ENCODE measurements at places on chromosomes 6 and 20.

DNA sequence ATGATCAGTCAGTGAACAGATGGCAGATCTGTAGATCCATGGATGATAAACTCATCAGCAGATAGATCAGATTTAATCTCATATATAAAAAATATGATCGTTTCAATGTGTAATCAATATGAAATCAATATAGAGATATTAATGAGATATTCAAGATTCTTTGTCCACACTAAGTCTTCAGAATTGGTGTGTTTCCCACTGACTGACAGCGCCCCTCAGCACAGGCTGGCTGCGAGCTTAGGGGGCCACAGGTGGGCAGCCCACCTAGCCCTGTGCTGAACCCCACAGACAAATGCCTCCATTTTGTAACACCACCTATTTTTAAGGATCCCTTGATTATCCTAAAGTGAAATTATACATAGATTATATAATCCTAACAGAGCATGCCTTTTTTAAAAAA lies 32.3 kb downstream of the FRMD1 start:
- no peak for DNase-seq

- DNase-seq = no peak
These were observed 9.9 kb downstream of the MAFB start for GRCh38 chr20:40679184-40679583.

DNA sequence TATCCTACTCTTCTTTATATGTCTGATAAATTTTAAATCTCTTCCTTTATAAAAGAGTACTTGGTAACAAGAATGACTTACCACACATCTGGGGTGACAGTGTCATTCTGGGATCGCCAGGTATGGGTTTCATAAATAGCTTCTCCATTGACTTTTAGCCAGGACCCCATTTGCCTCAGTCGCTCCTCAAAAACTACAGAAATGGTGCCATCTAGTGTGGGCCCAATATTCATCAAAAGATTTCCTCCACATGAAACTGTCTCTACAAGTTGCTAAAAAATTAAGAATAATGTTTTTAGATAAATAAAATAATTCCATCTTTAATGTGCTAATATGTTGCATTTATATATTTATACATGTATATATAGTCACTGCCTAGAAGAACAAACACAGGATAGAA lies 9.7 kb downstream of the FUCA2 start:
- DNase-seq = no peak

DNA sequence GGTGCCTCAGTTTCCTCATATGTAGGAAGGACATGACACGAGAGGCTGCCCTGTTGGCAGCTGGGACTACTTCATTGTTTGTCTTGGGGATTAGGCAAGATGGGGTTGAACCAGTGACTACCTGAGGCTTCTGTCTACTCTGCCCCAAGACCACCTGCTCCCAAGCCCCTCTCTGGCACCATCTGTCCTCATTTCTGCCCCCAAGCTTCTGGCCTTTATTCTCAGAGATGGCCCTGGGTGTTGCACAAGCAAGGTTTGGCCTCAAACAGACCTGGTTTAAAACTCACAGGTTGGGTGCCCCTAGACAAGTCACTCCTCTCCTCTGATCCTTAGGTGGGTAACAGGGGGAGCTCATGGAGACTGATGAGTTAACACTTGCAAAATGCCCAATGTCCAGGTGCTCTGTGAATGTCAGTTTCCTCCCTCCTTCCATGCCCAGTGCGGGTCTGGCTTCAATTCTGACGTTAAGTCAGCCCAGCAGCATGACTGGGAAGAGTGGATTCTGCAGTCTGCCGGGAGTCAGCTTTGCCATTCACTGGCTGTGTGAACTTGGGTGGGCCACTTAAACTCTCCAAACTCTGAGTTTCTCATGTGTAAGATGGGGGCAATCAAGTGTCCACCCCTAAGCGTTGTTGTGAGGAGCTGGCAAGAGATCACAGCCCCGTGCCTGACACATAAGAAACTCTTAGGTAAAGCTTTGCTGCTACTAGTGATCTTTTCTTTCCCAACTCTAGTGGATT lies 84.5 kb upstream of the TOX2 start:
- DNase-seq = no peak

DNA sequence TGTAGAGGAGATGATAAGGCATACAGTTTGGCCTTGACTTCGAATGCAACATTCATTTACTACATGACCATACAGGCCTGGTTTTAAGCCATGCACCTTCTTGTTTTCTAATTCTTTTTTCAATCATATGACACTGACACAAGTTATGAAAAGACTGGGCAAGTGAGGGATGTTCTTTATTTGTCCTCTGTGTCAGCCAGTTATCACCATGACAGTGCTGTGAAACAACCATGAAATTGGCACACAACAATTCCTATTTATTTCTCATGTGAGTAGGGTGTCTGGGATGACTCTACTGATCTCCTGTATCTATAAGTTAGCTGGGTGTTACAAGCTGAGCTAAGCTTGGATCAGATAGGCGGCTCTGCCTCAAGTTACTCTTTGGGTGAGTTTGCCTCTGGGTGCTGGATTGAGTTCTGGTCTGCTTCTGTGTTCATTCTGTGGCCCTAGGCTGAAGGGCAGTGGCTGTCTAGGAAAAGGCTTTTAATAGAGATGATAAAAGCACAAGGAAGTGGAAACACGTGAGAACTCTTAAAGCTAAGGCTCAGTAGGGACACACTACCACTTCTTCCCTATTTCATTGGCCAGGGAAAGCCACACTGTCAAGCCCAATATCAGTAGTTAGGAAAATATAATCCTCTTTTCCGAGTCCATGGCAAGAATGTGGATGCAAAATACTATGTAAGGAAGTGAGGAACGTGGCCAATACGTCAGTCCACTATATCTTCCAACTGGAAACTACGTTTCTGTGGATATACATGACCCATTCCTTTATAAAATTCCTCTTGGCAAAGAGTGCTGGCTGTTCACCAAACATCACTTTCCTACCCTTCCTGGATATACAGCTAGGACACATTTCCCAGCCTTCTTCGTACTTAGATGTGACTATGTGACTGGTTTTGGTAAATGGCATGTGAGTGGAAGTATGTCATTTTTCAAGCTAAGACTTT lies 126.2 kb upstream of the RNF24 start:
- no peak for DNase-seq

DNA sequence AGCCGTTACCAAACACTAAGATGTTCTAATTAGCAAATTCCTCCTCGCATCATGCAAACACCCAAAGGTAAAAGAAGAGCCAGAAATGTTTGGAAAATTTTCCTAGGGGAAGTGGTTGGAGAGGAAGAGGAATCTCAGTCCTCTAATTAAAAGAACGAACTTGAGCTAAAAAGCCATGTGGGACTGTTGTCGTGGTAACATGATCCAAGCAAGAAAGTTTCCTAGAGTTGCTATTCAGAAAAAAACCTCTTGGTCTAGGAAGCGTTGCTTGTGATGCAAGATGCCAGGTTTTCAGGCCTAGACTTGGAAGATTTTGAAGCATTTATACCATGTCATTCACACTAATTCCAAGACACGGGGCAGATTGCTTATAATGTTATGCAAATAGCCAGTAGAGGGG lies 106.8 kb upstream of the DOK5 start:
- DNase-seq = no peak

GRCh38 chr6:14472986-14473337 lies 355.4 kb downstream of the CD83 start:
- DNase-seq = no peak

- DNase-seq = no peak
These were observed 343.4 kb downstream of the KIF16B start for GRCh38 chr20:16229813-16230212.

GRCh38 chr6:3753228-3753835 lies 1.8 kb upstream of the PXDC1 start:
- no peak for DNase-seq

- DNase-seq = no peak
These were observed 38.9 kb downstream of the OR2B2 start for GRCh38 chr6:27873021-27873940.

DNA sequence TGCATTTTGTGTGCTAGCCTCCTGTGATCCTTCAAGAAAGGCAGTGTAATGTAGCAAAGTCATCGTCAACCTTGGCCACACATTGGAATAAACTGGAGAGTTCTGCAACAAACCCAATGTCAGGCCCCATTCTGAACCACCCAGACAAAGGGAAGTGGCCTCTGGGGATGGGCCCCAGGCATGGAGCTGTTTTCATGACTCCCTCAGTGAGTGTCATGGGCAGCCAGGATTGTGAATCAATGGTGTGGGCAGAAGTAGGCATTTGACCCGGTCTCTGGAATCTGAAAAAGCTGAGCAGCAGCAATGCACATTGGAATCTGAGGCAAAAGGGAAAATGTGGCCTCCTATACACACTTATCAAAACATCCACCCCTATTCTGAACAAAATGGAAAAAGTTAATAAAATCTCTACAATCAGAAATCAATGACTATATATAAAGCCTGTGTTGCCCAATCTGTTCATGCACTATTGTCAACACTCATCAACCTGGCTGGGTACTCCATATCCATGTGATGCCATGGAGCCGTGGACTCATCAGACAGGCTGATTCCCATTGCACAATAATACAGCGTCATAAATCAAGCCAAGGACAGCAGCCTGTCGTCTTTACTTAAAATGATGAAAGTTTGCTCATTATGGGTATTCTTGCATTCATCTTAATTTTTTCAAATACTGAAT lies 134.9 kb upstream of the STMND1 start:
- no peak for DNase-seq

DNA sequence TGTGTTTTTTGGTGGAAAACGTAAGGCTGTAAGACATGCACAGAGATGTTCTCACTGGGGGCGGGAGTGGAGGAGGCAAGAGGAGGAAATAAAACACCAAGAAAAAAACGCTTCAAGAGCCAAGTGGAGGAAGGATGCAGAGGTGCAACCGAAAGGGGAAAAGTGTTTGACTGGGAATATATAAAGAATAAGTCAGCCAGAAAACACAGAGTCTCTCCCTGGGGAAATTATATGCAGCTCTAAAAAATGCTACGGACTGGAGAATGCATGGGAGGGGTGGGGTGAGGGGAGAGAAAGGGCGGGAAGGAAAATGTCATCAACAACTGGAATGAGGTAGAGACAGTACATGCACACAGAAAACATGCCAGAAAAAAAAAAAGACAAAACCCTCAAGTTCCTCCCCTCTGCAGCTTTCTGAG lies 133.5 kb downstream of the SCML4 start:
- no peak for DNase-seq

DNA sequence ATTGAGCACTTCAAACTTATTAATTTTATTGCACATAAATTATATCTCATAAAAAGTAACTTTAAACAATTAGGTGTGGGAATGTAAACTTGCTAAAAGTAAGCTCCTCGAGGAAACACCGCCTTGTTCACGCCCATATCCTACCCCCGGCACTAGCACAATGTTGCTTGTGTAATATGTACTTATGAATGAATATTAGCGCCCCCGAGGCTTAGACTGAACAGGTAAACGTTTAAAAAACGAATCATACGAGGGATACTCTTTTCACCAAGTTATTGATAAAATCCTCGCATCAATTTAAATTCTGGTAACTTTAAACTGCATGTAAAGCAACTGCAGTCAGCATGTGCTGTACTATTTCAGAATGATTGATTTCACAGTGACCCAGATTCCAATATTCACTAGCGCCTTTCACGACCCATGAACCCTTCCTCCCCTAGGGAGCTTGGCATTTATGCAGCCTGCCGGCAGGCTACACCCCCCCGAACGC lies 637 bp downstream of the TFB1M start:
- DNase-seq = no peak

DNA sequence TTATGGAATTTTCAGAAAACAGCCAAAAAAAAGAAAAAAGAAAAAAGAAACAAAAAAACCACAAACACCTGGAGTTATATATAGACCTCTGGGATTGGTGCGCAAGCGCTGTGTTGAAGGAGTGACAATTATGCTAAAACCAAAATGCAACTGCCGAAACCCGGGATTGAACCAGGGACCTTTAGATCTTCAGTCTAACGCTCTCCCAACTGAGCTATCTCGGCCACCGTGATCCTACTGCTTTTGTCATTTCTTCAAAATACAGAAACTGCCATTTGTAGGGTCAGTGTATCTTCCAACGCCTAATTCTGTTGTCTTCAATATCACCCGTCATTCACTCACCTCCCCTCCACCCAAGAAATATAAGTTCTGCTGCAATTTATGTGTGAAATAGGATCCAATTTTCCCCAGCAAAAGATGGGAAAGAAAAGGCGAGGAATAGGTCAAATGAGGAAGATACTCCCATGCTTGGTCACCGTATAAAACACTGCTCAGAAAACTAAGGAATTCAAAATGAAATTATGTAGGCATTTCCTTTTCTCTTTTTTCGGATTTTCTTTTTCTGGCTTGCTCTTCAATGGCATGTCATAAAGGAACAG lies 116.0 kb downstream of the TRIM27 start:
- DNase-seq = no peak
